Psoas muscle (tissue), 8 donors: ENCODE measurements at places on chromosomes 1 and 21. TPM values are rescaled to one million over a fixed set of nuclear protein-coding genes. Genes with fewer than 3 reads are reported as not detected.

GRCh38 chr1:45327644-45328515, 1.2 kb downstream of the HPDL start:
- peaks cover 15% of the 10 kb centered on the region for H3K4me1 ChIP-seq

The CR1L gene
- total RNA-seq: not detected

The FABP3 gene
- total RNA-seq: 4,001 TPM

GRCh38 chr1:53579221-53580008, 120.2 kb downstream of the DMRTB1 start:
- DNase-seq: no peak
- H3K36me3 ChIP-seq: no peaks in the 10 kb centered on the region
- H3K4me1 ChIP-seq: no peaks in the 10 kb centered on the region

The LCE2A gene
- not detected for total RNA-seq

- H3K36me3 ChIP-seq: no peaks in the 10 kb centered on the region
- DNase-seq: no peak
- H3K4me1 ChIP-seq: no peaks in the 10 kb centered on the region
- H3K27me3 ChIP-seq: no peaks in the 10 kb centered on the region
Observed at GRCh38 chr1:20426371-20426770, 59.6 kb downstream of the CAMK2N1 start.

DNA sequence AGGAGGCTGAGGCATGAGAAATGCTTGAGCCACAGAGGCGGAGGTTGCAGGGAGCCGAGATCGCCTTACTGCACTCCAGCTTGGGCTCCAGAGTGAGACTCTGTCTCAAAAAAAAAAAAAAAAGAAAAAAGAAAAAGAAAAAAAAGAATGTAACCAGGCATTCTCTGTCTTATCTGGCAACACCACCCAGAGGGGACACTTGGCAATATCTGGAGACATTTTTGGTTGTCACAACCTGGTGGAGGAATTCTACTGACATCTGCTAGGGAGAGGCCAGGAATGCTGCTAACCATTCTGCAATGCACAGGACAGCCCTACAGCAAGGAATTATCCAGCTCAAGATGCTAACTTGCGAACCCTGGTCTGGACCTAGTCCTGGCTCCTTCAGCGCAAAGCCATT, 2.3 kb upstream of the CNR2 start:
- H3K27ac ChIP-seq: no peak overlapping the region
- no peak for DNase-seq
- no peaks in the 10 kb centered on the region for H3K36me3 ChIP-seq
- H3K27me3 ChIP-seq: no peaks in the 10 kb centered on the region
- peaks cover 4% of the 10 kb centered on the region for H3K4me1 ChIP-seq
- H3K4me3 ChIP-seq: no peak overlapping the region

GRCh38 chr1:152954436-152954835, 7.4 kb downstream of the SPRR5 start:
- no peaks in the 10 kb centered on the region for H3K36me3 ChIP-seq
- H3K4me3 ChIP-seq: no peak overlapping the region
- no peaks in the 10 kb centered on the region for H3K4me1 ChIP-seq
- DNase-seq: no peak
- H3K27me3 ChIP-seq: no peaks in the 10 kb centered on the region

GRCh38 chr1:244603498-244603897, 49.4 kb upstream of the DESI2 start:
- H3K4me3 ChIP-seq: no peak overlapping the region
- no peaks in the 10 kb centered on the region for H3K27me3 ChIP-seq
- H3K27ac ChIP-seq: no peak overlapping the region
- no peaks in the 10 kb centered on the region for H3K36me3 ChIP-seq

DNA sequence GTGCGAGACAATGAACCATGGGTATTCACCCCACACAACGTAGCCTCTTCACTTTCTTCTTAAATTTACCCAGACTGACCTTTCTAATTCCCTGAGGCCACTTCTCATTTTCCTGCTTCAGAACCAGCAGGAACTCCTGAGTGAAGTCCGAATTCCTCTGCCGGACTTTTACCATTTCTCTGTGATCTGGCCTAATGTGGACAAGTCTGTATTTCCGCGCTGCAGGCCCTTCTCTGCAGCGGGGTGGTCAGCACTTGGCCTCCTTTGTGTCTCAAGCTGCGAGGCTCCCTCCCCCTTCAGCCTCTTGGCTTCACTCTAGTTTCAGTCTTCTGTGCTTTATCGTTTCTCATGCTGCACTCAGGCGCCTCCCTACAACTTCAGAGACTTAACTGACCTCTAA, 9.4 kb upstream of the CTBS start:
- no peak for DNase-seq
- no peaks in the 10 kb centered on the region for H3K27me3 ChIP-seq
- H3K36me3 ChIP-seq: no peaks in the 10 kb centered on the region
- H3K4me1 ChIP-seq: peaks cover 12% of the 10 kb centered on the region
- H3K27ac ChIP-seq: no peak overlapping the region

DNA sequence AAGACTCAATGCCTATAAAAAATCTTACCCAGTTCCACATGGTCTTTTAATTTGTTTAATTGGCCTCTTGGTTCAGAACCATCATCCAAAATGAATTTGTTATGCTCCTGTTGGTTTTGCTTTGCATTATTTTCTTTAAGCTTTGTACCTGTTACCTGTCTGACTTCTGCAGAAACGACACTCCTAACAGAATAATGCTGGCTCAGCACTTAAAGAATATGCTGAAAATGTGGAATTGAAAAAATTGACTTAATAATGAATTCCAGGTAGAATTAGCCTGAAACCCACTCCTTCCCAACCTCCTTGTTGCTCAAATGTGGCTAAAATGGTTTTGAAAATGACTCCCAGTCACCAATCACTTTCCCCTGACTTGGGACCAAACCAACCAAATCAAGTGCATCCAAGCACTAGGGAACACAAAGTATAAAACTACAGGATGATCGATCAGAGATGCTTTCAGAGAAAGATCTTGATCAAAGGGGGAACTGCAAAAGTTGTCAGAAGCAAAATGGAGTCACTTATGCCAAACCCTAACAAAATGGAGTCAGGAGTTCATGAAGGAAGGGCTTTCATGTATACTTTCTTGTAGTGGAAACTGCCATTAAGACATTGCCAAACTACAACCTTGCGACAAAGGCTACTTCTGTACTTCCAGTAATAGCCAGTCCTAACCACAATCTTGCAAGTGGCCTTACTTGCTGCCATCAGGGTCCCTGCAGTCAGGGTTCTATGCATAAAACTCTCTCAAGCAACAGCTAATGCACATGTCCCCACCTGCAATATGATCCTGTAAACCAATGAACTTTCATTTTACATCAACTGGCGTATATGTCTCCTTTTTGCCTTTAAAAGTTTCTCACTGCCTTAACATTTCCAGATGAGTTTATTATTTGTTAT, 5.4 kb downstream of the GBP7 start:
- no peaks in the 10 kb centered on the region for H3K36me3 ChIP-seq
- H3K27me3 ChIP-seq: no peaks in the 10 kb centered on the region
- no peaks in the 10 kb centered on the region for H3K4me1 ChIP-seq

- H3K27me3 ChIP-seq: peaks cover 11% of the 10 kb centered on the region
- DNase-seq: no peak
Observed at GRCh38 chr1:5526822-5527551, 465.2 kb downstream of the NPHP4 start.

The TFF2 gene
- total RNA-seq: not detected

The MEF2D gene
- total RNA-seq: 184 TPM

The PEX11B gene
- total RNA-seq: 25.8 TPM

DNA sequence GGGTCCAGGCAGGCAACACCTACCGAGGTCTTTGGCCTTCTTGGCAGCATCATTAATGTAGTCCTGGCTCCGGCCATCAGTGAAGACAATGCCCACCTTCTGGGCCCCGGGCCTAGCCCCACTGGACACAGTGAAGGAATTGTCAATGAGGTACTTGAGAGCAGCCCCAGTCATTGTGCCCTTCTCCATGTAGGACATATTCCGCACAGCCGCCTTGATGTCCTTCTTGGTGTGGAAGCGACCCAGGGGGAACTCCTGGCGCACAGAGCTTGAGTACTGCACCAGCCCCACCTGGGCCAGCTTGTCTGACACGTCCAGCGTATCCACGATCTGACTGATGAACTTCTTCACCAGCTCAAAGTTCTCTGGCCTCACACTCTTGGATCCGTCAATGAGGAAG, 7.5 kb downstream of the MATN1 start:
- H3K4me3 ChIP-seq: no peak overlapping the region
- DNase-seq: peak; percentile 56

GRCh38 chr1:209647156-209647555, 5.1 kb downstream of the LAMB3 start:
- no peak overlapping the region for H3K4me3 ChIP-seq
- no peak for DNase-seq
- H3K27ac ChIP-seq: no peak overlapping the region
- no peaks in the 10 kb centered on the region for H3K36me3 ChIP-seq
- peaks cover 64% of the 10 kb centered on the region for H3K4me1 ChIP-seq
- H3K27me3 ChIP-seq: no peaks in the 10 kb centered on the region

The KHDC4 gene
- total RNA-seq: 16.4 TPM

- H3K27me3 ChIP-seq: no peaks in the 10 kb centered on the region
- no peaks in the 10 kb centered on the region for H3K4me1 ChIP-seq
- no peak overlapping the region for H3K4me3 ChIP-seq
- no peak overlapping the region for H3K27ac ChIP-seq
- DNase-seq: no peak
- H3K36me3 ChIP-seq: no peaks in the 10 kb centered on the region
Observed at GRCh38 chr1:186578325-186579016, 101.8 kb downstream of the PTGS2 start.

- no peak overlapping the region for H3K4me3 ChIP-seq
- no peaks in the 10 kb centered on the region for H3K27me3 ChIP-seq
- no peak for DNase-seq
- no peak overlapping the region for H3K27ac ChIP-seq
- H3K36me3 ChIP-seq: peaks cover 4% of the 10 kb centered on the region
Observed at GRCh38 chr1:119147661-119148090, 7.2 kb upstream of the WARS2 start.

- H3K27ac ChIP-seq: no peak overlapping the region
- DNase-seq: no peak
Observed at GRCh38 chr1:155691992-155692528, 3.2 kb downstream of the DAP3 start.

The OR2L3 gene
- total RNA-seq: not detected

GRCh38 chr1:150553392-150554085, 4.3 kb downstream of the ADAMTSL4 start:
- no peak for DNase-seq
- H3K4me1 ChIP-seq: peaks cover 10% of the 10 kb centered on the region
- H3K4me3 ChIP-seq: no peak overlapping the region
- no peaks in the 10 kb centered on the region for H3K27me3 ChIP-seq
- no peak overlapping the region for H3K27ac ChIP-seq
- H3K36me3 ChIP-seq: no peaks in the 10 kb centered on the region

GRCh38 chr21:46142582-46143473, 12.6 kb downstream of the FTCD start:
- H3K27ac ChIP-seq: no peak overlapping the region
- H3K4me3 ChIP-seq: no peak overlapping the region
- no peaks in the 10 kb centered on the region for H3K36me3 ChIP-seq
- H3K4me1 ChIP-seq: no peaks in the 10 kb centered on the region

The CRABP2 gene
- total RNA-seq: 1.6 TPM

The KDF1 gene
- not detected for total RNA-seq
